Activated CD4-positive, alpha-beta T cell treated with anti-CD3 and anti-CD28 coated beads, Interleukin-2, amount 10 ng/mL, durations not matched to agents 7 days and 5 days (primary cell): ENCODE measurements at places on chromosomes 6 and 20.

DNA sequence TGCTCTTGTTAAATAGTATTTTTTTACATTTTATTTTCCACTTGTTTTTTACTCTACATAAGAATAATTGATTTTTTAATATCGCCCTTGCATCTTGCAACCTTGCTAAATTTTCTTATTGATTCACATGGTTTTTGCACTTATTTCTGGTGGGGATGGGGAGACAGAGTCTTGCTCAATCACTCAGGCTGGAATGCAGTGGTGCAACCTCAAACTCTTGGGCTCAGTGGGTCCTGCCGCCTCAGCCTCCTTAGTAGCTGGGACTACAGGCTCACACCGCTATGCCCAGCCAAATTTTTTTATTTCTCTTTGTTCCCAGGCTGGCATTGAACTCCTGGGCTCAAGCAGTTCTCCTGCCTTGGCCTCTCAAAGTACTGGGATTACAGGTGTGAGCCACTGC is 30.3 kb downstream of the LIN28B start:
- H3K36me3 ChIP-seq: no peaks in the 10 kb centered on the region
- no peak overlapping the region for H3K4me3 ChIP-seq
- H3K27me3 ChIP-seq: no peaks in the 10 kb centered on the region
- no peak overlapping the region for H3K27ac ChIP-seq
- no peaks in the 10 kb centered on the region for H3K4me1 ChIP-seq

DNA sequence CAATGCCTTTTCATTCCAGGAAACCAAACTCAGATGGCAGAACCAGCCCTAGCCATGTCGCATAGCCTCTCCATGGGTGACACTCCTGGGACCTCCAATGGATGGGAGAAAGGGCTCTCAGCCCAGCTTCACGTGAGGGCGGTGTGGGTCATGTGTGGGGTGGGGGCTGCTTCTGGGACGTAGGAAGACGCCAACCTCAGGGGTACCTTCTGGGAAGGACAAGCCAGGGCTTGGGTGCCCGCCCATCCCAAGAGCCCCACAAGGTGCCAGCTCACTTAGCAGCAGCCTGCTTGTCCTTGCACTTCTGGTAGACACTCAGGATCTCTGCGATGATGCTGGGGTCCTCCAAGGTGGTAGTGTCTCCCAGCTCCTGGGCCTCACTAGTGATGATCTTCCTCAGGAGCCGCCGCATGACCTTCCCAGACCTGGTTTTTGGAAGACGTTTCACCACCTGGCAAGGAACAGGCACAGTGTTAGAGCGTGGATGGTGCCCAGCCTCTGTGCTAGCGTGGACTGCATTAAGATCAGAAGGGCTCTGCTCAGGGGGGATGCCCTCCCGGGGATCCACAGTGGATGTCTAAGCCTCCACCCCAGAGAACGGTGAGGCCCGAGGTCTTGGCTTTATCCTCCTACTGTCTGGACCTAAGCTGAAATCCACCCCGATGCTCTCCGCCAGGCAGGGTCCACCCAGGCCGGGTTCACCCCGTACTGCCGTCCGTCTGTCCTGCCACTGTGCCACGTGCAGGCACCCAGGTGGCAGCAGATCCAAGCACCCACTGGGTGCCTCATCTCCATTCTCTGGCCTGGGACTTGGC is 15.1 kb upstream of the APMAP start:
- no peak overlapping the region for H3K4me3 ChIP-seq
- no peaks in the 10 kb centered on the region for H3K4me1 ChIP-seq
- H3K27me3 ChIP-seq: no peaks in the 10 kb centered on the region

- no peaks in the 10 kb centered on the region for H3K4me1 ChIP-seq
- no peaks in the 10 kb centered on the region for H3K36me3 ChIP-seq
- H3K4me3 ChIP-seq: no peak overlapping the region
- H3K27me3 ChIP-seq: no peaks in the 10 kb centered on the region
Measured at GRCh38 chr6:84093441-84094435, 60.2 kb downstream of the MRAP2 start.

DNA sequence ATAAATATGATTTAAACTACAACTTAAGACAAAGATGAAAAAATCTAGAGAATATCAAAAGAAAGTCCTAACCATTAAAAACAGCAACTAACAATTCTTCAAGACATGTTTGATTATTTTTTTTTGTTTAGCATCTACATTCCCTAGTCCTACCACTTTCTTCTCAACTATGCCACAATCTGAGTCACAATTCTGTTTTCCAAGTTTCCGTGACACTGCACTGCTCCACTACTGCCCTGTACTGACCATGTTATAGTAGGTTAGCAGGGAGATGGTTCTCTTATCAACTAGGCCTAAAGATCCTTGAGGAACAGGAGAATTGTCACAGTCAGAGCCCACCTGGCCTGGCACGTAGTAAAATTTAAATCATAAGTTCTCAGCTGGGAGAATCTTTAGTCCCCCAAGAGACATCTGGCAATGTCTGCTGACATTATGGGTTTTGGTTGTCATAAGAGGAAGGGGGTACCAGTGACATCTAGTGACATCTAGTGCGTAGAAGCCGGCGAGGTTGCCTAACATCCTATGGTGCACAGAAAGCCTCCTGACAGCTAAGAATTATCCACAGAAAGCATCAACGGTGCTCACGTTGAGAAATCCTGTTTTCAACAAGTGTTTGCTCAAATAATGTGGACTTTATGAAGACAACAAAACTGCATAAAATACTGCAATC is 100.5 kb downstream of the PDE10A start:
- no peaks in the 10 kb centered on the region for H3K27me3 ChIP-seq
- no peaks in the 10 kb centered on the region for H3K4me1 ChIP-seq
- no peak overlapping the region for H3K27ac ChIP-seq
- no peaks in the 10 kb centered on the region for H3K36me3 ChIP-seq
- H3K4me3 ChIP-seq: no peak overlapping the region
- no peak for DNase-seq
